CD4-positive, alpha-beta T cell treated with Interleukin-12 subunit alpha and Interleukin-12 subunit beta, for 1 hour (primary cell): ENCODE measurements at places on chromosomes 7 and 10.
A peak's percentile ranks its signal among the peaks of the same experiment; 100 is the strongest.

DNA sequence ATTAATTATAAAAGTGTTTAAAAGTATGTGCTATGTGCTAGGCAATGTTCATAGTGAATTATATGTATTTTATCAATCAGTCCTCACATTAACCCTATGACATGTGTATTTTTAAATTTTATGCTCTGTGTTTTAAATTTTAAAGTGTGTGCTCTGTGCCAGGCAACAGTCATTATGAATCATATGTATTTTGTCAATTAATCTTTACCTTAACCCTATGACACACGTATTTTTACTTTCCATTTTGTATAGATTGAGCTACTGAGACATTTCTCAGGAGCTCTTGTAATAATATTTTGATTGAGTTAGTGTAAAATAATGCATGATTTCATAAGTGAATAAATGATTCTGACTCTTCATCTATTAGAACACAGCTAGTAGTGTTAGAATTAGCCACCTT, 117.8 kb downstream of the THSD7A start:
- no peak for DNase-seq

- DNase-seq, result no peak
Observed at GRCh38 chr7:37220664-37221063, 228.0 kb downstream of the ELMO1 start.

- DNase-seq, result no peak
Observed at GRCh38 chr10:73119952-73120351, 9.7 kb downstream of the NUDT13 start.

- no peak for DNase-seq
Observed at GRCh38 chr7:147103224-147103623, 986.6 kb downstream of the CNTNAP2 start.

DNA sequence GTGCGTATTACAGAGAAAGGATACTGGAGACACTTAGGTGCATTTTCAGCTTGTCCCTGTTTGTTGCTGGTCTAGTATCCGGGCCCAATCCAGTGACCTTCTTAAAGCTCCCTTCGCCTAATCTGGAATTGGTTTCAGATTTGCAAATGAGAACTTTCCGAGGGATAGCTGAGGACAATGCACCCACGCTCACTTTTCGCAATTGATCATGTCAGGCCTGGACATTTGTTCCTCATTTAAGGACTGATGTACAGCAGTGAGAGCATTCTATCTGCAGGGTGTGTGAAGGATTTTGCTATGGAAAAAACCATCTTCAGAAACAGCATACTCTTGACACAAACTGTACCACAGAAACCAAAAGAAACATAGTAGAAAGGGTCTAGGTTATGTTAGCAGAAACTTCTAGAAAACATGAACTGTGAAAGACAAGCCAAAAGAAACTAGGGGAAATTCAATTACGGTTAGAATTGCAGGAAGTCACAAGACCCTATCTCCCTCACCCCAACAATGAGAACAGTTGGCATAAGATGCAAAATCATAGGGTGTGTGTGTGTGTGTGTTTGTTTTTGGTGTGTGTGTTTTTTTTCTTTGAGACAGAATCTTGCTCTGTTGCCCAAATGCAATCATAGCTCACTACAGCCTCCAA, 331.1 kb downstream of the CALN1 start:
- no peak for DNase-seq

DNA sequence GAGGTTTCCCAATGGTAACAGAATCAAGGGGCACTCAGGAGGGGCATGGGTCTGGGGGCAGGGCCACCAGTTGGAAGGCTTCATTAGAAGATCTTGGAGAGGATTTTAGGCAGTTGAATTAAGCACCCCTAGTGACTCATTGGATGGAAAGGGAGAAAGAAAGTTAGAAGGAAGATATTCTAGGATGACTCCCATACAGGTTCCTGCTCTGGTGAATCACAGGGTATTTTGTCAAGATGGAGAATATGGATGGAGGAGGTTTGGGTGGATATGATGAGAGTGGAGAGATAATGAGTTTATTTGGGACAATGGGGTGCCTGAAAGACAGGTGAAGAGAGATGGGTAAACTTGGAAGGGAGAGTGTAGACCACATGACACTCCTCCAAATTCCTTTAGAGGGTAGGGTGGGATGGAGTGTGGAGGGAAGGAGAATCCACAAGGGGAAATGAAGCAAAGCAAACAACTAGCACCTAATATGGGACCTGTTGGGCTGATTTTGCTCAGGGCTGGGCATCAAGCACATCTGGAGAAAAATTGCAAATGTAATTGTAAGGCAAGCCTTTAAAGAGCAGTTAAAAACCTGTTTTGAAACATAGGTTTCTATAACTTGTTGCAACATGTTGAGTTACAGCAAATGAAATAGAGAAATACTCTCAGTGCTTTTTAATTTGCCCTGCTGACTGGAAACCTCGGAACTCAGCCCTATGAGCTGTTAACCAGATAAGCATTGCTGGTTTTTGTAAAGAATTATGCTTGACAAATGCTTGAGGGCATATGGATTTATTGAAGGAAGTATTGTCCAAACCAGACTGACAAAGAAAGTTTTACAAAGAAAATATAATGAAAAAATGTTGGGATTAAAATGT, 2.9 kb upstream of the ENTPD7 start:
- no peak for DNase-seq

- no peak for DNase-seq
Observed at GRCh38 chr7:24896031-24896501, 83.9 kb downstream of the OSBPL3 start.

DNA sequence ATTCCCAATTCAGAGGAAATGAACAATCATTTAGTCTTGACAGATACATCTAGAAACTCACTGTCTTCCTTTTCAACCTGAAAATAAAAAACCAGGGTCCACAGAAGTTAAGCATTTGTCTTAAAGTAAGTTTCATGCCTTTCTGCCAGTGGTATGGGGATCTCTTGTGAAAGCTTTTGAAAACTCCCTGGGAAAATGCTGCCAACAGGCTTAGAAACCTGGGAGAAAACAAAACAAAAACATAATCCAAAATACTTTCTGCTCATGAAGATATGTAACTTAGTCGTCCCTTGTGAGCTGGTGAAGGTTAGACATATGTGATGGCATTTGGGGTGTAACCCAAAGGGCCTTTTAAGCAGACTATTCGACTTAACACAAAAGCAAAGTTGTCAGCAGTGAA, 66.4 kb upstream of the ZNF438 start:
- DNase-seq, result no peak

GRCh38 chr7:50793120-50793946, 10.6 kb upstream of the GRB10 start:
- peak; percentile 39 for DNase-seq

DNA sequence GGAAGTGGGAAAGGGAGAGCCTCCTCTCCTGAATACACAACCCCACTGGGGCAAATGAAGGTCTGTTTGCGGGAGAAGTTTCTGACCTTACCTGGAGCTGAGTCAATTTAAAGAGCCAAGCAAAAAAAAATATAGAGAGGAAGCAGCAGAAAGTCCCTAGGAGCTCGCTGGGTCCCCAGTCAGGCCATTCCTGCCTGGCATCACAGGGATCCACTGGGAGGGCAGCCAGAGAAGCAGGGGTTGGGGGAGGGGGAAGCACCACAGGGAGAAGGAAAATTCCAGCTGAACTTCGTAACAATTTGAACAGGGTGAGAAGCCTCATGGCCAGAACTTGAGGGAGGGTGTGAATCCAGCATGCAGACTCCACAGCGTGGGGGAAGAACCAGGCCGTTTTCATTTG, 298.7 kb downstream of the LRRTM3 start:
- DNase-seq, result no peak

GRCh38 chr7:115864082-115864481, 166.5 kb downstream of the TFEC start:
- DNase-seq, result no peak

GRCh38 chr7:45564886-45565455, 9.2 kb upstream of the ADCY1 start:
- DNase-seq, result no peak

DNA sequence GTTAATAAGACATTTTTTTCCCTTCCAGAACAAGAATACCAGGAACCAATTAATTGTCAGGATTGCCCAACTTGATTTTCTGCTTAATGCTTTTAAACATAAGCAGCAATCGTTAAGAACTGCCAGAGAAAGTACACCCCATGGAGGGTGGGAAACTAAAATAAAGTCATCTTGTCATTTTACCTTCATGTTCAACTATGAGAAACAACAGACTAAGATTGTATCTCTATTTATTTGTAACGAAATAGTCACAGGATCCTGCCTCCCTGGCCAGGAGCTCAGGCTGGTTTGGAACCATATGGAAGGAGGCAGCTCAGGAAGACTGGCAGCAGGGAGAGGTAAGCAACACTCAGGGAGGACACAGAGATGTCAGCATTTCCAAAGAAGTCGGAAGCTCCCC, 129.6 kb downstream of the TNS3 start:
- no peak for DNase-seq

DNA sequence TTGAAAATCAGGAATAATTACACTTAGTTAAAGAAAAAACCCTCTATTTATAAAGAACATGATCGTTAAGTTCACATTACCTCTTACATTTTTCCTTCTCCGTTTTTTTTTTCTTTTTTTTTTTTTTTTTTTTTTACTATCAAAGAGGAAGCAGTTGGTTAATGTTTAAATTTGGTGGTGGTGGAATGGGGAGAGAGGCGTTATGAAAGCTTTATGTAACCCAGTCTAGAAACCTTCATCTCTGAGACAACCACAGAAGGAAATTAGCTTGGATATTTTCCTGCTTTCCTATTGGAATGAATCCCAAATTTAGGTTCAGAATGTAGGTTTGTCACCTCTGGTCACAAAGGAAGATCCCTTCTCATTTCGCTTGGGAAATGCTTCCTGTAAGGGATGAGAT, 31.5 kb upstream of the LHFPL3 start:
- DNase-seq, result no peak

DNA sequence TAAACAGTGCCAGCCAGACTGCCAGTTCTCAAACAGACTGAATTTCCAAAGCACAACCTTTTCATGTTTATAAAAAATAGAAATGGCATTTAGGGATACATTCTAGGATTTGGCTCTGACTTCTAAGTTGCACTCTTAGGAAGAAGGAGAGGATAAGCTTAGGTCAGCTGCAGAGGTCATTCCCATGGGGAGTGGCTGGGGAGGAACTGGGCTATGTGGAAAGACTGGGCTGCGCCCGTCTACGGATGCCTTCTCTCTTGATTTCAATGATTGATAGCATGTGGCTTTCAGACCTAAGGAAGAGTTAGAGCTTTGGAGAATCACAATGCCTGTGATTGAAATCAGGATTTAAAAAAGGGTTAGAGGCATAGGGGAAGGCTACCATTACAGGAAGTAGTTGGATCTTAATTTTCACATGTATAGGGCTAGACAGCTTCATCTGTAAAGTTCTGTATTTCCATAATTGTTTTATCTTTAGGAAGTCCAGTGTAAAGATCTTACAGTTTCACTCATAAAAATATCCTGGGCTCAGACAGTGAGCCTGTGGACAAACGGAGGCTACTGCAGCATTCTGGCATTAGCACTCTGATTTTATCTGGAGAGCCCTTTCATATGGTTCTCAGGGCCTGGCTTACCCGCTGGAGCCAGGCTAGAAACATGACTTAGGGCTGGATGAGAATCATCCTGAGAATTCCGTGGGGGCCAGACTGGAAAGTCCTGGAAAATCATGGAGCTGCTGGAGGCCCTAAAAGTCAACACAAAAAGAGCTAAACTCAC, 29.5 kb downstream of the NUDT5 start:
- no peak for DNase-seq

DNA sequence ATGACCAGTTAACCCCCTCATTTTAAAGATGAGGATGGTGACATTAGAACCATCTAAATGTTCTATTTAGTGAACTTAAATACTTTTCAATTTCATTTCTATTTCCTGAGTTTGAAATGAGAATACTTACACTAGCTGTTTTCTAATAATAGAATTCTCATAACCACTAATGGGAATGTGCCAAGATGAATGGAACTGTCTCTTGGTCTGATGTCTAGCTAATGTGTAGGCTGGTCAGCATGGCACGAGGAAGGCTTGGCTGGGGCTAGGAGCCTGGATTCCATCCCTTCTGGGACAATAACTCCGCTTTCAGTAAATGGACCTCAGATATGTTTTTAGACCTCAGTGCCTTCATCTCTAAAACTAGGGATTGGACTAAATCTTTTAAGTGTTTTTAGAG, 185.8 kb upstream of the NRP1 start:
- no peak for DNase-seq

DNA sequence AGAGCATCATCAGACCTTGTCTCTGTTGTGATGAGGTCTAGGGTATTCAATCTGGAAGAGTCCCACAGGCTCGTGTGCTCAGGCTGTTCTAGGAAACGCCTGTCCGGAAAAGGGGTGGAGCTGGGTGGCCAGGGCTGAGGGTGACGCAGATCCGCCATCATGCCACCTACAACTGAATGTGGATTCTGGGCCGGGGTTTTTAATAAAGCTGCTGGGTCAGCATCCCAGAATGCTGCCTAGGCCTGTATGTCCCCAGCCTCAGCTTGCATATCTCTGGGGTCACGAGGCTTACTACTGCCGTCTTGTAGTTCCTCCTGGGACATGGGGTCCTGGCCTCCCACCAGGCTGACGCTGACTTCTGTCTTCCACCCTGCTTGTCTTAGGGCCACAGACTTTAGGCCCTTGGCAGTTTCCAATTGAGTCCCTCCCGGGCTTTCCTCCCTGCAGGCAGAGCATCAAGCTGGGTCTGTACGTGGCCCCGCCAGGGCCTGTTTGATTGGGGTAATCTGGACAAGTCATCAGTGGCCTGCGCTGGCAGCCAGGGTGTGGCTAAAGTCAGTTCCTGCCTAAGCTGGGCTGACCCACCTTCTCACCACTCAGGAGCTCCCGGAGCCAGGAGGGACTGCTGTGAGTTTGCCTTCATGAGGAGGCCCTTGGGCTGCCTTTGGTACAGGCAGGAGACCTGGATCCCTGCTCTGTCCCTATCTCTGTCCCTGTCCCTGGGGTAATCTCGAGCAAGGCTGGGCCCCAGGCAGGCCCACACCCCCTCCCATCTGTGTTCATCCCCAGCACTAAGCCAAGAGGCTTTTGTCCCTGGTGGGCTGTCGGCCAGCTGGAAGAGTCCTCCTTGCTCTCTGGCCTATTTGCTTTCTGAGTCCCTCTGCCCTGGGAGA, 79.9 kb downstream of the ZMIZ1 start:
- DNase-seq, result no peak

- DNase-seq, result no peak
Observed at GRCh38 chr10:98167191-98167590, 32.7 kb downstream of the R3HCC1L start.

GRCh38 chr10:96044736-96045135, 1.4 kb downstream of the CCNJ start:
- DNase-seq, result no peak
